ENCODE measurements at places on chromosomes 13 and 19.

GRCh38 chr19:13334801-13335481, 171.3 kb downstream of the CACNA1A start:
- no peak for DNase-seq

- DNase-seq = no peak
These were observed 40.1 kb downstream of the SLC7A9 start for GRCh38 chr19:32829345-32829896.

DNA sequence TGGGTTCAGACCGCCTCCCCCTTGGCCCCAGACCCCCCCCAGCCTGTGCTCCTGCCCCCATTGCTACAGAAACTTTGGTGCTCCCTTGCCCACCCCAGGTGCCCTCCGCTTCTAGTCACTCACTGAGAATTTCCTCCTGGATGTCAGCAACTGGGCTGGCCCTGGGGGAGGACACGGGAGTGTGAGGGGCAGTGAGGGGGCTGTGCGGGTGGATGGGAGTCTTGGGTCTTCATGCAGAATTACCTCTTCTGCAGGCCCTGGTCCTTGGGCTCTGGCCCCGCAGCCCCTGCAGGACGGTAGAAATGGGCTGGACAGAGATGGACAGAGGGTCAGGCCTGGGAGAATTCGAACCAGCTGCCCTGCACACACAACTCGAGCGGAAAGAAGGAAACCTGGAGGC, 4.8 kb downstream of the LILRB5 start:
- no peak for DNase-seq

GRCh38 chr13:91132786-91133185, 214.7 kb upstream of the MIR17HG start:
- DNase-seq = no peak

- DNase-seq = peak; percentile 60
These were observed at the start of gene RASA3 for GRCh38 chr13:114132419-114133121. Gene RASA3 (minus strand): TSS chr13:114132623. CDS start chr13:114132489, 134 bp downstream.

- no peak for DNase-seq
These were observed 639.0 kb upstream of the KLHL1 start for GRCh38 chr13:70747262-70747661.

- no peak for DNase-seq
These were observed 68.2 kb upstream of the PCDH9 start for GRCh38 chr13:67298297-67298696.

DNA sequence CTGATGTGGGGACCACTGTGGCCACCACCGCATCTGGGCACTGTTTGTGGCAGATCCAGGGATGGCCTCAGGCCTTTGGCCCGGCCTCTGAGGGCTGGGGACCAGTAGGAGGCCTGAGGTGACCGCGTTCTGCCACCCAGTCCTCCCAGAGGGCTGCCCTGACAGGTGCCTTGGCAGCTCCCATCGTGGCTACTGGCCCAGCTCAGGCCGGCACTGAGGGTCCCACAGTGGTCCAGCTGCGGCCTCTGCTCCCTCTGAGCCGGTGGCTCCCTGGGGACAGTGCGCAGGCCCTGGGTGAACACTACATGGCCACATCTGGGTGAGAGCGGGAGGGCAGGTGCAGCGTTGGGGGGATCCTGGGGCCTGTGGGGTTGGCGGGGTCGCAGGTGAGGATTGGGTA, 61.9 kb downstream of the KDM4B start:
- no peak for DNase-seq

- DNase-seq = peak; percentile 64
These were observed at the start of gene CYTH2 for GRCh38 chr19:48469289-48469881. Gene CYTH2 (plus strand): TSS chr19:48469369. CDS start chr19:48469508, 139 bp downstream.

DNA sequence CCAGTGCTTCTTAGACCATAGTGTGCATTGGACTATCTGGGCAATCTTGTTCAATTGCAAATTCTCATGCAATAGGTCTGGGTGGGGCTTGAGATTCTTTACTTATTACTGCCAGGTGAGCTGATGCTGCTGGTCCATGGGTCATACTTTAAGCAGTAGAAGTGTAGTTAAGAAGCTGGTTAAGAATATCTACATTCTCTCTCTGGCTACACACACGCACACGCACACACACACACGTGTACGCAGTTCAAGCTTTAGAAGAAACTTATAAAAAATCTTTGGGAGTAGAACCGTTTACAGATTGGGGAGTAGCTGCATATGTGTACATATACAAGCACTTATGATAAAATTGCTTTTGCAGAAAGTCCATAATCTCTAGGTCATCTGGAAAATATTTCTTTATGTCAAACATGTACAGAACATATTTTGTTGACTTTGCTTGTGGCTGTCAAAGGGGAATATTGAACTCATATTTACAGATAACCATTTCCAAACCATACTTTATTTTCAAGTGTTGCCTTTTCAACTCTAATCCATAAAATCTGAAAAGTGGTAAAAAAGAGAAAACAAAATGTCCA, 99.7 kb downstream of the GPC6 start:
- DNase-seq = no peak

- DNase-seq = no peak
These were observed 71.9 kb upstream of the IPO5 start for GRCh38 chr13:97881556-97881955.

- peak; percentile 42 for DNase-seq
These were observed 2.3 kb upstream of the TPM4 start for GRCh38 chr19:16073988-16074387.

- no peak for DNase-seq
These were observed 469 bp upstream of the RNF6 start for GRCh38 chr13:26222520-26223046.

DNA sequence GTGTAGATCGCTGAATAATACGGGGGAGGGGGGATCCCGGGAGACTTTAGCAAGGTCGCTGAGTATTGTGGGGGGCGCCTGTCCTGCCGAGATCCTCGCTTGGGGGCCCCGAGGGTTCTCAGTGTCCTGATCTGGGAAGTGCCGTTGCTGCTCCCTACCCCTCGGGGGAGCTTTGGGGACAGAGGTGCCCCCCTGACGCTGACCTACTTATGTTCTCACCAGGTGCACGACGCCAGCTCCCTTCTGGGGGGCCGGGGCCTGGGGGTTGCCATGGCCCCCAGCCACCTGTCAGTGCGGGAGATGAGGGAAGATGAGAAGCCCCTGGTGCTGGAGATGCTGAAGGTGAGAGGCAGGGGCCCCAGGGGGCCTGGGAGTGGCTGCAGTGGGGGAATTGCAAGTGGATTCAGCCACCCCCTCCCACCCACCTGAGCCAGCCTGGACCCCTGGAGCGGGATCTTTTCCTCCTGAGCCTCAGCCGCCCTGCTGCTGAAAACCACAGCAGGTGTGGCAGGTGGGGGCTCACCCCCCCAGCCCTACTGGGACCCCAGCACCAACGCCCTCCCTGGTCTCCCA, 537 bp downstream of the NAT14 start:
- no peak for DNase-seq

GRCh38 chr13:40127925-40128324, 472.5 kb downstream of the COG6 start:
- DNase-seq = no peak

DNA sequence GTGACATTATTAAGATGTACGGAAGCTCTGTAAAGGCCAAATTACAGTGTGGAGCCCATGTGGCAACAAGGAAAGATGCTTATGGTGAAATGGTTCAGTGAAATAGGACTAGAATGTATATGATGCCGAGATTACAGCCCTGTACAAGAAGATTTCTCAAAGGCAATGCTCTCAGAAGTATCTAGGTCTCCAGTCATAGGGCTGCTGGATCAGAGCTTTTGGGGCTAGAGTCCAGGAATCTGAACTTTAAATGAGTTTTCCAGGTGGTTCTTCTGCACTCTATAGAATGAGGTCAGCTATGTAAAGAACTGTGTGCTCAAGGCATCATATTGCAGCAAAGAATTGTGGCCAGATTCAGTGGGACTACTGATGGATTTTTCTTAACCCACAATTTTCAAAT, 75.4 kb upstream of the STK24 start:
- DNase-seq = no peak

DNA sequence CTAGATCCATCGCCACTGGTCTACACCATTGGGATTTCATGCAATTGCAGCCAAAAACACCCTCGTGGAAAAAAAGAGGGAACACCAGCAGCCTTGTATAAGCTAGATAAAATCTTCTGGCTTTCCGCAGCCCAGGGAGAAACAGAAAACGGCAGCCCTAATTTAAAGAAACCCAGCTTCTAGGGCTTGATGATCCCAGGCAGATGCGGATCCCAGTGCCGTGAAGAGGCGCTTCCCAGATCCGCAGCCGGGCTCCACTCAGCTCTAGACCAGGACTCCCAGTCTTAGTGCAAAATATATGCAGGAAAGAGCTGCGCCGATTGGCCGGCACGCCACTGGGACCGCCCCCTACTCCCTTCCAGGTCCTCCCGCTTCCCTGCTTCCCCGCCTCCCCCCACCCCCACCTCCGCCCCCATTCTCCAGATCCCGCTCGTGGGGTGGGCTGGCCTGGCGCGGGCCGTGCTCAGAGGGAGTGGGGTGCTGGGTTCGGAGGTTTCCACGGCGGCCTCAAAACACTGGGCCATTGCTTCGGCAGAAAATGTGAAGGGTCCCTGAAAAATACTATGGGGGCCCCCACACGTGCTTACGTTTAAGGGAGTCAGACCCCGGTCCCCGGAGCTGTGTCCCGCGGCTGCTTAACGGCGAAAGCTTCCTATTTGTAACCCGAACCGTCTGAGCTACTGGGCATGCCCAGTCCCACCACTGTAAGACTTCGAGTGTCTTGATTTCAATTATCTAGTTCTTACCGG, 63.1 kb downstream of the SERP2 start:
- DNase-seq = peak; percentile 28

DNA sequence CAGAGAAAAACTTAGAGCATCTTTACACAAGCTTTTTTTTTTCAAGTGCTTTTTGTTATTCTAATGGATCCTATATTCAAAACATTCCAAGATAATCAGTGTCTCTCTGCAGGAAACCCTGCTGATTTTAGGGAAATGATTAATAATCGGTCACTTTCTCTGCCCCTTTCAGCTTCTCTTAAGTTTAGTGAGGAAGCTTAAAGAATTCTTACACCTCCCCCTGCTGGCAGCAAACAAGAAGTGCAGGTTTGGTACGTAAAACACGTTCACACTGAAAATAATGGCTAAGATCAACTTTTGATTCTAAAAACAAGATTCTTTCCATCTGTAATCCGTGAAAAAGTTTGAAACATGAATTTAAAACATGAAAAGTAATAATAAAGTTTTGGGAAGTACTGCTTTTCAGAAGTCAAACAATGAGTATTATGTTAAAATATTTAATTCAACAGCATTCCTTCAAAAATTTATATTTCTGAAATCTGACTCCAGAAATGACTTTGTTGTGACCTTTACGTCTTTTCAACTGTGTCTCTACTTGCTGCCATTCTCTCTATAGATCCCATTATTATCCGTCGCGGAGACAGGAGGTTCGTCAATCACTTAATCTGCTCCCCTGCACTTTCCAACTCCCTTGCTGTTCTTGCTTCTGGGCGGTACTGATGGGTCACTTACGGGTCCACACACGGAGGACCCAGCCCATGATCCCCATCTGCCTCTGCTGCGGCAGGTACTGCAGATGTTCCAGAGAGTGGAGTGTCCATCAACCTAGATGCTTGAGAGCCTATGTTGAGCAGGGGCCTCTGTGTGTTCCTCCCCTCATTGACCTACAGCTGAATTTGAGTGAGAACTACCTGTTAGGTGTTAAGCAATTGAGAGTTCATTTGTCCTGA, 203.1 kb upstream of the EDNRB start:
- DNase-seq = peak; percentile 31

GRCh38 chr13:39362652-39363381, 240.2 kb downstream of the LHFPL6 start:
- no peak for DNase-seq

DNA sequence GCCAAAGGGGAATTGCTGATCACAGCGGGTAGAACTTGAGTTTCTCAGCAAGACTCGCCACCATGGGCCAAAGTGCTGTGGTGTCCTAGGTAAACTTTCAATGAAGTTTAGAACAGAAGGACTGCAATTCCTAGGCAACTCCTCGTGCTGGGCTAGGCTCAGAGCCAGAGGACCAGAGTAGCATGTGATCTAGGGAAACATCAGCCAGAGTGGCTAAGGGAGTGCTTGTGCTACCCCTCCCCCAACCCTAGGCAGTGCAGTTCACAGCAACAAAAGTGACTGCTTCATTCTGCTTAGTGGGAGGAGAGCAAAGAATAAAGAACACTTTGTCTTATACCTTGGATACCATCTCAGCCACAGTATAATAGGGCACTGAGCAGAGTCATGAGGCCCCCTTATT, 1658.6 kb upstream of the MIR17HG start:
- DNase-seq = no peak

- no peak for DNase-seq
These were observed 467.2 kb downstream of the ITGBL1 start for GRCh38 chr13:101919541-101920181.

DNA sequence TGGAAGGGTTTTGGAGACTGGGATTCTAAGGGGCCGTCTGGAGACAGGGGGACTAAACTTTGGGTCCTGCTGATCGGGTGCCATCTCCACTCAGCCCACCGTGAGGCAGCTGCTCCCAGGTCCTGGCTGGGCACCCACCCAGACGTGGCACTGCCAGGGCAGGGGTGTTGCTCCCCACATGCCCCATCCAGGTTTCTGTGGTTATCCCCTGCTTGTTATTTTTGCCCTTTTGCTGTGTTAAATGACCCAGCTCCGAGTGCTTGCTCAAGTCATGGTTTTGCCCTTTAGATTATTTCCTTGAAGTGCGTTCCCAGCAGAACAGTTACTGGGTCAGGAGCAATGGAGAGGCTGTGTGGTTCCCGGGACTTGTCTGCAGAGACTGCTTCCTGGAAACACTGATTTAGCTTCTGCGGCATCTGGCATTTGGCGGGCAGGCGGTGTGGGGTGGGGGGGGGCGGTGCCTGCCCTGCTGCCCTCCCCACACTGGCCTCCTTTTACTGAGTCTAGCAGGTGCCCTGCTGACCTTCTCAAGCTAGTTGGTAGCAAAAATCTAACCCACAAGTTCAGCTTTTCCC, 1.9 kb downstream of the RAB11B start:
- DNase-seq = no peak

DNA sequence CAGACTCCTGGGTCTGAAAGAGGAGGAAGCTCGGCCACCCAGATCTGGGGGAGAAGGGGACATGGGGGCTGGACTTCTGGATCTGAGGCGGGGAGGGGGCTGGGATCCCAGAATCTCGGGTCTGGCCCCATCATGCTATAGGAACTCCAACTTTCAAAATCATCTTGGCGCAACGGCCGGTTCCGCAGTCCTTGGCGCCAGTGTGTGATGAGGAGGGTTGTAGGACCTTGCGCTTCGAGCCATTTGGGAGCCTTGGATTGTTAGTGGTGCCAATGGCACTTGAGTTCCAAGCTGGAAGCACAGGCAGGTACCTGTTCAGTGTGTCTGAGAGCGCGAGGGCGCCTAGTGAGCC, 324 bp downstream of the RUVBL2 start:
- no peak for DNase-seq

GRCh38 chr13:40961826-40962225, 57.3 kb downstream of the ELF1 start:
- DNase-seq = no peak

DNA sequence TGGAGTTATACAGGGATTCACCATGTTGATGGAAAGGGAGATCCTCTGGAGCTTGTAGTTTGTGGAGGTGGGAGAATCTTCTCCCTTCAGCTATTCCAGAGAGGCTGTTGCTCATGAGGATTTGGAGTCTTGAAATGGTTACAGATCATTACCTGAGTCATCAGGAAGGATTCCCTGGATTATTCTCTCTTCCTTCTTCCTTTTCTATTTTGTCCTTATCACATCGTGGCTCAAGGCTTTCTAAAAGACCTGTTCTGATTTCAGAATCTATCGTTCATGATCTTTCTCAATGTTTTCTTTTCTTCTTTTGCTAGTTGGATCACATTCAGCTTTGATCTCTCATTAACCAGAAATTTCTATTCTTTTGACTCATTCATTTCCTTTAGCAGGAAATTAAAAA, 196.0 kb downstream of the KLF5 start:
- DNase-seq = no peak
